ENCODE measurements at places on chromosomes 6 and 20.

- DNase-seq, result no peak
Measured at GRCh38 chr6:3768502-3768901, 17.0 kb upstream of the PXDC1 start.

DNA sequence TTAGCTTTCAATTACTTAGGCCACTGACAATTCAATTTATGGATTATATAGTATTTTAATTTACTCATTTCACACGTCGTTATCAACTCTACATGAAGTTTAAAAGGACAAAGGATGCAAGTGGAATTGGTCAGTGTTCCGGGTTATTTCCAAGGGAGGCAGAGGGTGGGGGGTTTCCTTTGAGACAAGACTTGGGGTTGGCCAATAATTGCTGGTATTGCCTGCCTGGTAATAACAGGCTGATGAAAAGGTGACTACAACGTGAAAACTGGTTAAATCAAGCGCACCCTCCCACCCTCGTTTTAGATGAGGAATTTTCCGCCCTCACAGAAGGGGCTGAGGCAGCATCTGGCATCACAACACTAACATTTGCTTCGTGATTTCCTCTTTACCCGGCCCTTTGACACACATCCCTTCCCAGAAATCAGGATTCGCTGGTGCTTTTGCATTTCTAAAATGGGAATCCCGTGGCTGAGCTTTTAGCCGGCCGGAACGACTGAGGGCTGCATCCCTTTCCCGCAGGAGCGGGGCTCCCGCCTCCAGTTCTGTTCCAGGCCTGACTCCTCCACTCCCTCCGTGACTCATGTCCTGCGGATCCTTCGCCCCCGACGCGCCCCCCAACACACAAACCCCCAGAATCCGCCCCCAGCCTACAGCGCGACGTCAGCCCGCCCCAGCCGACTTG, 999 bp upstream of the PIM1 start:
- DNase-seq, result peak; percentile 62

GRCh38 chr6:149480502-149481280, 4.1 kb downstream of the ZC3H12D start:
- no peak for DNase-seq

GRCh38 chr20:35093267-35093884, 769 bp upstream of the TRPC4AP start:
- DNase-seq, result no peak

- DNase-seq, result no peak
Measured at GRCh38 chr20:51287628-51288413, 254.7 kb downstream of the NFATC2 start.

- DNase-seq, result no peak
Measured at GRCh38 chr20:38299963-38300362, 4.0 kb upstream of the BPI start.

GRCh38 chr20:59767656-59768055, 163.3 kb downstream of the PHACTR3 start:
- DNase-seq, result no peak

- DNase-seq, result no peak
Measured at GRCh38 chr20:54208548-54209176, 775 bp downstream of the PFDN4 start.

DNA sequence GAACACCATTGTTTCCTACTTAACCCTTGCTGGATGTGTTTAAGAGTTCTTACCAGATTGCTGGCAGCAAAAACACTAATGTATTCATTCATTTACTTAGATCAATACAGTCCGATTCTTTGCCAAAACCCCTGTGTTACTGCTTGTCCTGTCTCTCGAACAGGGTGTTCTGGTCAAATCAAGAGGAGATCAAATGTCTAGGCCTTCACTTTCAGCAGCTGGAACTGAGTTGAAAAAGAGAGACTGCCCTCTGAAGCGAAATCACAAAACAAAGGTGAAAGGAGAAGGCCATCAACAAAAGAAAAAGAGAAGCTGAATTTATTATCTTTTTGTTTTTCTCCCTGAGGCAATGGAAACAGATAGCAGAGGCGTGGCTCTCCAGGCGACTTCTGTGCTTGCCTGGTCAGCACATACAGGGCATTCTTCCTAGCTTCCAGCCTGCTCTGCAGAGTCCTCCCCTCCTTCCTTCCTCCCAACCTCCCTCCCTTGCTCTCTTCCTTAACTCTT, 44.1 kb upstream of the GCM1 start:
- no peak for DNase-seq

DNA sequence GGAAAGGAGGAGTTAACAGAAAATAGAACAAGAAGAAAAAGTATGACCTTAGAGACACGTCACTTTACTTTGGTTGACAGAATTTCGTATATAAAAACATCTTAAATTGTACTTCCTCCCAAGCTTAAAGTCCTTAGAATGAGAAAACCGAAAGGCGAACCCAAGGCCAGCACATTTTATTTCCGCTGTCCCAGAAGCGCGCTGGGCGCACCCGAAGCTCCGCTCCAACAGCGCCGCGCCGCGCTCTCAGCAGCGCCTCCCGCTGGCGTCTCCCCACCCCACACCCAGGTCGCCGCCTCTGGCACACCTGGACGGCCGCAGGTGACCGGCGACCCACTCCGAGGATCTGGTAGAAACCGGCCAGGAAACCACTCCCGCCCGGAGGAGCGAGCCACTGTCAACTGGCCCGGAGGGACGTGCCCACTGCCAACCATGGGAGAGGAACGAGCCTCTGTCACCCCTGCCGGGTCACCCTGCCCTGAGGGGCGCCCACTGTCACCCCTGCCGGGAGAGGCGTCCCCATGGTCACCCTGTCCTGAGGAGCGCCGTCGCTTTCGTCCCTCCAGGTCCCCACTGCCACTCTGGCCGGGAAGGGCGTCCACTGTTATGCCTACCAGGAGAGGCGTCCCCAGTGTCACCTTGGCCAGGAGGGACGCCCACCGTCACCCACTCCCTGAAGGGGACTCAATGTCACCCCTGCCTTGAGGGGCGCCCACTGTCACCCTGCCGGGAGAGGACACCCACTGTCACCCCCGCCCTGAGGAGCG, 824 bp downstream of the MPC1 start:
- DNase-seq, result no peak

DNA sequence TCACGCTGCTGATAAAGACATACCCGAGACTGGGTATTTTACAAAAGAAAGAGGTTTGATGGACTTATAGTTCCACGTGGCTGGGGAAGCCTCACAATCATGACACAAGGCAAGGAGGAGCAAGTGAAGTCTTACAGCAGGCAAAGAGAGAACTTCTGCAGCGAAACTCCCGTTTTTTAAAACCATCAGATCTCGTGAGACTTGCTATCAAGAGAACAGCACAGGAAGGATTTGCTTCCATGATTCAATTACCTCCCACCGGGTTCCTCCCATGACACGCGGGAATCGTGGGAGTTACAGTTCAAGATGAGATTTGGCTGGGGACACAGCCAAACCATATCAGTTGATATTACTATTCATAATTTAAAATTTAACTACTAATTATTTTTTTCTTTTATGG, 157.3 kb upstream of the ATXN1 start:
- DNase-seq, result no peak

DNA sequence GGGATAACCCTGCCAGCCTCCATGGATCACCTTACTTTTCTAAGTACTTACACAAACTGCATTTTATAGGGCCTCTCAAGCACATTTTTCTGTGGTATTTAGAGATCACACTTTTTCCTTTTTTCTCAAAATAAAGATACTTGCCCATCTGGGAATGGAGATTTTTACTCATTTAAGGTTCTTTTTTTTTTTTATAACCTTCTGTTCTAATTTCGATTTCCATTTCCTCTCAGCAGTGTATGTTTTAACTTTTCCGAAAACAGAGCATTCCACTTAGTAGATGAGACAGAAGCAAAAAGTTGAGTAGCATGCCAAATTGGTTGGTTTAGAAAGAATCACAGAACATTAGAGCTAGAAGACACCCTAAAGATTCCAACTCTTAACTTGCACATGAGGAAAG, 214.3 kb downstream of the ARHGAP18 start:
- DNase-seq, result no peak

DNA sequence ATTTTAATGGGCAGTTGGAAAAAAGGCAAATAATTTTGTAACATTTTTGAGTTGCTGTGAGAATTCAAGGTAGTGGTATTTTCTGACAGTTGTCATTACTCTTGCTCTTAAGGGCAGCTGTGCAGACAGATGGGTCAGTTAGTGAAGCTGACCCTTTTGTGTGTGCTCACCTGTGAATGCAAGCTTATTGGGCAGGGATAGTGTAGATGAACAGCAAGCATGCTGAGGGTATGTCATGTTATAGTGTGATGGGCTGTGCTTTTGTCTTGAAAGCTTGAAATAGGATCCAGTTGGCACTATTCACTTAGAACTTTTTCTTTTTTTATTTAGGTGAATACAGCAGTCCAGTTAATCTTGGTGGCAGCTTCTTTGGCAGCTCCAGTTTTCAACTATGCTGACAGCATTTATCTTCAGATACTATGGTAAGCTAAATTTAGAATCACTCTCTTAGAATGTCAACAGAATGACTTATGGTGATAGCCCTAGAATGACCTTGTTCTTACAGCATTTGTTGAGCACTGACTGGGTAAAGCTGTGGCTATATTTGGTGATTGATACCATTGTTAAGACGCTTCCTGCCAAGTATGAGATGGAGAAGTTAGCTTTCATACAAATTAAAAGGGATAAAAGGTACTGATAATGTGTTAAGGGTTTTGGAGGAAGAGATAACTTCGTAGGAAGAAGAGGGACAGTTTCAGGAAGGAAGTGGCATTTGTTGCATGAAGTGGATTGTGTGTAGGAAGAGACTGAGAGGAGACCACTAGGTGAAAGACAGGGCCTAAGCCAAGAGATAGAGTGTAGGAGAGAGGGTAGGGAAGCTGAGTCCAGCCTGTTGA, 19.5 kb downstream of the LRRN4 start:
- no peak for DNase-seq

GRCh38 chr6:83911278-83911677, 51.8 kb downstream of the CYB5R4 start:
- DNase-seq, result no peak

GRCh38 chr6:154984146-154984545, 11.0 kb upstream of the TIAM2 start:
- DNase-seq, result peak; percentile 13

DNA sequence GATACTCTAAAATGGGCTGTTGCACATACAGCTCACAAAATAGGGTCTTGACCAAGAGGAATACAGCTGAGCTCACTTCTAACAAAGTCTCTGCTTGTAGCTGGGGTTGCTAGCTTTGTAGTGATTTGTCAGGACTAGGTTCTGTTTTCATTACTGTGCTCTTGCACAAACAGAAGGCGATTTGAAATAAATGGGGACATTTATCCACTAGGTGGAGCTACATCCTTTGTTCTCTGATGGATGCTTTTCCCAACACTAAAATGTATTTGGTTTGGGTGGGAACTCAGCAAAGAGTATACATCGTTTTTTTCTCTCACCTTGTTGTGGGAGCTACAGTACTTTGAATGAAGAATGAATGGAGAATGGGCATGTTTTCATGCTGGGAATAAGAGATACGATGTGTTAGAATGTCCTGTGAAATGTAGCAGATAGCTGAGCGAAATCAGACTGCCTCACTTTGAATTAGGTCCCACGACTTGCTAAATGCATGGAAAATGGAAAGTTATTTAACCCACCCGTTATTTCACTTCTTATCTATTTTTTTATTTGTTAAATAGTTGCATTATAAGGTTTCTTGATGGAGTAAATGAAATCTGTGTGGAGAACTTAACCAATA, 494.7 kb upstream of the MAP3K7 start:
- peak; percentile 16 for DNase-seq

- DNase-seq, result no peak
Measured at GRCh38 chr6:42297661-42298060, 80.0 kb upstream of the MRPS10 start.

GRCh38 chr6:135814043-135814442, 37.5 kb upstream of the PDE7B start:
- no peak for DNase-seq

- DNase-seq, result no peak
Measured at GRCh38 chr6:27176096-27176495, 71.4 kb upstream of the PRSS16 start.

- no peak for DNase-seq
Measured at GRCh38 chr20:4082406-4083097, 67.2 kb upstream of the RNF24 start.

GRCh38 chr20:1035466-1035865, 33.4 kb upstream of the RSPO4 start:
- no peak for DNase-seq

- peak; percentile 81 for DNase-seq
Measured at GRCh38 chr6:33950472-33950881, 146.7 kb upstream of the MLN start.

GRCh38 chr20:2065099-2065498, 36.5 kb upstream of the STK35 start:
- no peak for DNase-seq

DNA sequence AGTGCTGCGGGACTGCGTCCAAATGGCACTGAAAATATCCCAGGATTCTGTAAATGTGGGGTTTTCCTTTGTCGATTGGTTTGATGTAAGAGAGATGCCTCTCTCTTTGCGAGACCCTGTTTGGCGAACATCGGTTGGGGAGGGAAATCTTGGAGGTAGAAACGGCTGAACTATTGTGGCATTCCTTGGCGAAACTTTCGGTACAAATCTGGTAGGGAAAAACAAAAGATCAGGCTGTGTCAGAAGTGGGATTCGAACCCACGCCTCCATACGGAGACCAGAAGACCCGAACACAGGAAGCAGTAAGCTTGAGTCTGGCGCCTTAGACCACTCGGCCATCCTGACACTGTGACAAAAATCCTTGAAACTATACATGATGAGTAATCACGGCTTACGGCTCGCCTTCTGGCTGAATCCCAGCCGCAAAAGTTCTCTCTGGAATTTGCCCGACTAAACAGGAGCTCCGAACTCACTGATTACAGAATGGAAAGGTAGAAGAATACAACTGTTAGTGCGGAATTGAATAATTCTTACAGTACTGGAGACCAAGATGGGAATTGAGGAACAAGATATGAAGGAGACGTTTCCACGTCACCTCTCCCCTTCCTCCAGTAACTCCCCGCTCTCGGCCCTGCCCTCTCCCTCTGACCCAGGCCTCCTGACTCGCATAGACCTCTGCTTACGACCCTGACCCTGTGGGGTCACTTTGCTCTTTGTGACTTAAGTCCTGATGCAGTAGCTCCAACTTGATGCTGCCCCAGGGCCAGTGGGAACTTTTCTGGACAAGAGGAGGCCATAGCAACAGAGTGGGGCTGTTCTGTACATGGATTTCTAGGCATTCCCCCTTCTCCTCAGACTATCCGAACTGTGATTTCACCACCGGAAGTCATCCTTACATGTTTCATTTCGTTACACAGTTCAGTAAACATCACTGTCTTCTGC, 132.8 kb upstream of the ZNF184 start:
- DNase-seq, result no peak

DNA sequence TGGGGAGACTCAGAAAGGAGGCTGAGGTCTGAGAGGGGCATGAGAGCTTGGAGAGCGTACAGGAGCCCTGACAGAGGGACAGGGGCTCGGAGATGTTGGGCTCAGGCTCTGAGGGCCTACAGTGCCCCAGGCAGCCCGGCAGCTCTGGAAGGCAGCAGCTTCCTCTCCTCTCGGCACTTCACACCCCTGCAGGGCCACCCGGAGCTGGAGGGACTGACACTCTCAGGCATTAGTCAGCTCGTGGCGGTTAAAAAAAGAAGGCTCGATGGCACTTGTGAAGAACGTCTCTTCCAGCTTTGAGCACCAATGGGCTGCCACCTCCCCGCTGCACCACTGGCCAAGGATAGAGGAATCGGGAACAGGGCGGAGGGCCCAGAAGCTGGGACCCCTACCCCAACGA, 62.6 kb upstream of the SIRPA start:
- no peak for DNase-seq
